Cortex of kidney (tissue), 1 donor: ENCODE measurements at places on chromosomes 5 and 9.

DNA sequence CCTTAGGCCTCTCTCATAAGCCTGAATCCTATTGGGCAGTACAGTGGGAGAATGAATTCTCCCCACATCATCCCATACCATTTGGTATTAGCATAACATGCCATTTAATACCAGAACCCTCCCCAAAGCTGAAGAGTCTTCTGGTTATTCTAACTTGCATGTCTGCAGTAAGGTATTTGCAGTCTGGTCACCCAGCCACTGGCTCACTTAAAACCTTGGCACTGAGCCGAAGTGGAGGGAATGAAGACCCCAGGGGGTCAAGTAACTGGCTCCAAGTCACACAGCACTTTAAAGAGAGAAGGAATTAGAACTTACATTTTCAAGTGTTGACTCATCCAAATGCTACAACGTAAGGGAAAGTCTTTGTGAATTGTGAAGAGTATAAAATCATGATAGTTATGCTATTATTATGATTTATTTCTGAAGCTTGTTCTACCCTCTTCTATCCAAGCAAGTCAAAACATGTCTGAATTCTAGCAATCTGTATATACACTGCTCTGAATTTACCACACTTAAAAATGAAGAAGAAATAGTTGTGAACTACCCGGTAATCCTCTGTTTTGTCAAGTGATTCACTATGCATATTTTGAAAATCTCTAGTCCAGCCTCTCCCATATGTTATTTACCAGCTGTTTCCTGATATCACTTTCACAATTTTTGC lies 28.5 kb downstream of the GLRA1 start:
- DNase-seq = no peak

DNA sequence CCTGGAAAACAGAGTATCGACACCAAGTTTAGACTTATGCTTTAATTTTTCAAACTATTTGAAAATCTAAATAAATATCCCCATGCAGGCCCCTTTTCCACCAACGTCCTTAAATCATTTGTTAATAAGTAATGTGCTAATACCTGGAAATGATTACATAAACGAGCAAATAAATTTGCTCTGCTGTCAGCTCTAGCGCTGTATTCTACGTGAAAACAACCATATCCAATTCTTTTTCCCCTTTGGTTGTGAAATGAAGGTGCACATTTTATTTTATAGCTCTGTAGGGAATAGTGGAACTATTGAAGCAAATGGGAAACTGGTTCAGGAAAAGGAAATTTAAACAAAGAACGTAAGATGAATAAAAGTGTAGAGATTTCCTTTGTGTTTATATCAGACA lies 137.7 kb upstream of the ZNF608 start:
- DNase-seq = no peak

DNA sequence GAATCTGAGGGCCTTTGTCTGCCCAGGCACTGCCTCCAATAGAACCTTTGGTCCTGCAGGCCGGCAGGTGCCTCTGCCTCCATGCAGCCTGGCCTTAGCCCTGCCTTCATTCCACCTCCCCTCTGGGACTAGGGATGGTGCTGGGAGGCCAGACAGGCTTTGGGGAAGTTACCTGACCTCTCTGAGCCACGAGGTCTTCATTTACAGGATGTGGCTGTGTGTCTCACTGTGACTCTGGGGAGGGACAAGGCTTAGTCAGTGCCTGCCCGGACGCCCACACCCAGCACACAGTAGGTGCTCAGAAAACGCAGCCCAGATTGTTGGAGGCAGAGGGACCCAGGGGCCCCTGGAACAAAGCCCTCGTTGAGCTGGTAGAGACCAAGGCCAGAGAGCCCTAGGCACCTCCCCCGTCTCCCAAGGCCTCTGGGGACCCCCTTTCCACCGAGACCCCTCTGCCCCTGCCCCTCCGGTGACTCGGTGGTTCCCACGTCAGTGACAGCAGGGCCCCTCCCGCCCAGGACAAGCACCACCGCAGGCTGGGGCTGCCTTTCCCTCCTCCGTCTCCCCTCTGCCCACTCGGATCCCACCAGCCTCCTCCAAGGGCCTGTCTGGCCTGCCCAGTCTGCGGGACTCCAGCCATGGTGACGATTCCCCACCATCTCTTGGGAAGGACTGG lies 46.9 kb upstream of the EGFL7 start:
- DNase-seq = no peak

DNA sequence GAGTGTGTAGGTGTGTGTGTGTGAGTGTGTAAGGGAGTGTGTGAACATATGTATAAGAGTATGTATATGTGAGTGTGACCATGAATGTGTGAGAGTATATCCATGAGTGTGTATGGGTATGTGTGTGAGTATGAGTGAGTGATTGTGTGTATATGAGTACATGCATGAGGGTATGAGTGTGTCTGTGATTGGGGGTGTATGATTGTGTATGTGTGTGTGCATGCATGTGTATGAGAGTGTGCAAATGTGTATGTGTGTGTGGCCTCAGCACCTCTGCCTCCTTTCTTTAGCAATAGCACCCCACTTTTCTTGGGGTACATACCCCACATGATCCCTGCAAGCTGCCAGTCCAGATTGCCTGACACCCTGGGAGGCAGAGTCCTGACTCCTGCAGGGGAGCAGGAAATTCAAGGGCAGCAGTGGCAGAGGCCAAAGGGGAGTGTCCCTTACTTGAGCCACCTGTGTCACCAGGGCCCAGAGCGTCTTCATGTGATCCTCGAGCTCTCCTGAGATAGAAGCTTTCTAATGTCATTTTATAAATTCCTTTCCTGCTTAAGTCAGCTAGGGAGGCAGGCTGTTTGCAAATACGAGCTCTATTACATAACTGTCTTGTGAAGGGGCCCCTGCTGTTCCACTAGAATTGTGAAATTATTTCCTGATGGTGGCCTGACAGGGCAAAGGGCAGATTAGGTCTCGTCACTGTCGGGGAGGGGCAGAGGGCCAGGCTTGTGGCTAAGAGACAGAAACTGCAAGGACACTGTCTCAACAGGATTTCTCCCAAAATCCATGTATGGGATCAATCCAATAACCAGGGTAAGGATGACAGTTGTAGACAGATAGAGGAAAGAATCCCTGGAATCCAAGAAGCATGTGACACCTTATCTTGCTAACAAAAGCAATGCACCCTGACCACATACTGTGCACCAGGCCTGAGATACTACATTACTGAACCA lies 389.1 kb downstream of the GADD45G start:
- DNase-seq = no peak

- no peak for DNase-seq
Measured at GRCh38 chr9:132166599-132166998, 4.7 kb downstream of the NTNG2 start.

DNA sequence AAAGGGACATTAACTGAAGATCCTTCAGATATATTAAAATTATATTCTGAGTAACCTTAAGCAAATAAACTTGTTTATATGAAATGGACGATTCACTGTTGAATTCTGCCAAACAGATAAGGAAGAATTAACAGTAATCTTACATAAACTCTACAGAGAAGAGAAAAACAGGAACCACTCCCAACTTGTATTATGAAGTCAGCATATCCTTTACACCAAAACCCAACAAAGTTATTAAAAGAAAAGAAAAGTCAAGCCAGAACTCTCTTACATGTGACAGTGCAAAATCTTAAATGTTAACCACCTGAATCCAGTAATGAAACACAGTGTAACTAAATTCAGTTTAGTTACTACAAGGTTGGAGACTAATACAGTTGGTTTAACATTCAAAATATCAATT lies 185.8 kb downstream of the DEPDC1B start:
- DNase-seq = no peak

DNA sequence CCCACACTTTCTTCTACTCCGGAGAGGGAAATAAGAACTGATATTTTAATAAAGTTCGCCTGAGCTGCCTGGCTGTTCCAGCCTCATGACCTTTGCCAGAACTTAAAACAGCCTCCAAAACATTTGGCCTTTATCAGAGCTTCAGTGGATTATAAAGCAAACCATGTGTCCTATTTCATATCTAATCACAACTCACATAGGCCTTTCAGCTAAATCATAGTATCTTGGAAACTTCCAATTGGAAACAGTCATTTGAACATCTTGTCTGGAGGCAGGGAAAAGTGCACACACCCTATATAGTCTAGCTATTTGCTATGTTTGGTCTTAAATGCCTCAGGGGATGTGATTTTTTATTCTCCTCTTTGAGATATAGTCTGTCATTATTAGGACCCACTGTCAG lies 46.0 kb upstream of the FREM1 start:
- DNase-seq = no peak

DNA sequence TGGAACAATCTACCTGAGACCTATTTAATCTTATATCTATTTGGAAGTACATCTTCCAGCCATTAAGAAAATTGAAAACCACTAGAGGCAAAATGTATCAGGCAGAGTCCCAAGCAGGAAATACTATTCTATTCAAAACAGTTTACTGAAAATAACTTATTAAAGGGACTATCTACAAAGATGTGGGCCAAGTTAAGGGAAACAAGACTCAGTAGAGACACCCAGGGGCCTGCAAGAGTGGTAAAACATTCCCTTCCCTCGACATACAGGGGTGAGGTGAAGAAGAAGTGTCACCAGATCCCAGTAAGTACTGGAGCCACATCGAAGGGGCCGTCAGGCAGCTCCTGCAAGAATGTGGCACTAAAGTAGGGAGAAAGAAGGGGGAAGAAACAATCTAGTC lies 12.1 kb upstream of the NRG2 start:
- no peak for DNase-seq

GRCh38 chr5:146630472-146630871 lies 114.5 kb upstream of the GPR151 start:
- no peak for DNase-seq

DNA sequence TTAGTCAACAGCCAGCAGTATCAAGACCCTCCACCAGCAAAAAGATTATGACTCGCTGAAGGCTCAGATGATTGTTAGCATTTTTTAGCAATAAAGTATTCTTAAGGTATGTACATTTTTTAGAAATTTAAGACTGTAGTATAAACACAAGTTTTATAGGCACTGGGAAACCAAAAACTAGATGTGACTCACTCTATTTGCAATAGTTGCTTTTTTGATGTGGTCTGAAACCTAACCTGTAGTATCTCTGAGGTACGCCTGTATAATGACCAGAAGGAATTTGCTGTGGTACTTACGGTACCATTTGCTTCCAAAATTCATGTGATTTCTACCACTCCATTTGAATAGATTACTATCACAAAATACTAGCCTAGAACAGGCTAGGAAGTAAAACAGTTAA lies 60.8 kb downstream of the WDR41 start:
- DNase-seq = no peak

DNA sequence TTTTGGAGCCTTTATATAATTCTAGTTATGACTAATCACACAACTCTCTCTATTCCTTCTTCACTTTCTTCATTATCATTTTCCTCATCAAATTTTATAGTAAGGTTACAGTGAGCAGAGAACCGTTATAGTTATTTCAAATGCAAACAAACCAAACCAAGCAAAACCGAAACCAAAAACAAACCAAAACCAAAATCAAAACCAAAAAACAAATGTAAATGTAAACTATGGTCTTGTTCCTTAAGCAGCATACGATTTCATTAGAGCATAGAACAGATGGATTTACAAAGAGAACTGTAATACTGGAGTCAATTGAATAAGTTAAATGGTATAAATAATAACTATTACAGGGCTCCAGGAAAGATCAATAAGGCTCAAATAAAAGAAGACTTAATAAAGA lies 447.1 kb downstream of the LRRC70 start:
- DNase-seq = no peak
